Cortex of kidney (tissue), 1 donor: ENCODE measurements at places on chromosomes 13 and 19.

DNA sequence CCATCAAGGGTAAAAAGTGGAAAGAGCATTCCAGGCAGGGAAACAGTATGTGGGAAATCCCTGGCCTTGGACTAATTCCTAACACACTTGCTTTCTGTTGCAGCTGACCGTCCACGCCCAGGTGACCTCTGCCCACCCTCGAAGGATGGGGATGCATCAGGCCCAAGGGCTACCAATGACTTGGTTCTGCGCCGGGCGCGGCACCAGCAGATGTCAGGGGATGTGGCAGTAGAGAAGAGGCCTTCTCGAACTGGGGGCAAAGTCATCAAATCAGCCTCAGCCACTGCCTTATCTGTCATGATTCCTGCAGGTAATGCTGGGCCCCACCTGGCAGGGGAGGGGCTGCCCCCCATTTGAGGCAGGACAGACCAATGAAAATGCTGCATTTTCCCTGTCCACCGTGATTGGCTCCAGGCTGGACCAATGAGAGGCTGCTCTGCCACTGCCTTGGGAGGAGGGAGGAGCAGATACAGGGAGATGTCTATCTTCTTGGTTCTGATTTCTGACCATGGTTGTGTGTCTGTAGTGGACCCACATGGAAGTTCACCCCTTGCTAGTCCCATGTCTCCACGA is 12.6 kb downstream of the DNASE2 start:
- no peak for DNase-seq

GRCh38 chr13:44792096-44792495 is 197.2 kb downstream of the NUFIP1 start:
- DNase-seq: no peak

- no peak for DNase-seq
These were observed 6.5 kb upstream of the FKRP start for GRCh38 chr19:46739290-46739771.

GRCh38 chr13:94382960-94383359 is 96.5 kb downstream of the DCT start:
- DNase-seq: no peak

DNA sequence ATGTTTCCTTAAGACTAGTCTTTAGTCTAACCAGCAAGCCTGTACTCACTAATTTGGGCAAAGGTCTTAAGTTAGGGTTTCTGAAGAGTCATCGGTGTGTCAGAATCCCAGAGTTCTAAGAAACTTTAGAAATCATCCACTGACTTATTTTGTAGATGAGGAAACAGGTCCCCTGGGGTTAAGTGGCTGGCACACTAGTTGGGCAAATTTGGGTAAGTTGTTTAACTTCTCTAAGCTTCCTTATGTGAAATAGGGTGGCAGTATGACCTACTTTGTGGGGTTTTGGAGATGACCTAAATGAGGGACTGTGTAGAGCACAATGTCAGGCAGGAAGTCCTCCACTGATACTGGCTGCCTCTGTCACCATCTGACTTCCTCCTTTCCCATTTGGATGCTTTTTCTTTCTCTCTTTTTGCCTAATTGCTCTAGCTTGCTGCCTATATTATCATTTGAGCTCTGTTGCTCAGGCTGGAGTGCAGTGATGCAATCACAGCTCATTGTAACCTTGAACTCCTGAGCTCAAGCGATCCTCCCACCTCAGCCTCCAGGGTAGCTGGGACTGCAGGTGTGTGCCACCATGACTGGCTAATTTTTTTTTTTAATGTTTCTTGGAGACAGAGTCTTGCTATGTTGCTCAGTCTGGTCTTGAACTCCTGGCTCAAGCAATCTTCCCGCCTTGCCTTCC is 2.3 kb downstream of the ADGRE3 start:
- DNase-seq: no peak

DNA sequence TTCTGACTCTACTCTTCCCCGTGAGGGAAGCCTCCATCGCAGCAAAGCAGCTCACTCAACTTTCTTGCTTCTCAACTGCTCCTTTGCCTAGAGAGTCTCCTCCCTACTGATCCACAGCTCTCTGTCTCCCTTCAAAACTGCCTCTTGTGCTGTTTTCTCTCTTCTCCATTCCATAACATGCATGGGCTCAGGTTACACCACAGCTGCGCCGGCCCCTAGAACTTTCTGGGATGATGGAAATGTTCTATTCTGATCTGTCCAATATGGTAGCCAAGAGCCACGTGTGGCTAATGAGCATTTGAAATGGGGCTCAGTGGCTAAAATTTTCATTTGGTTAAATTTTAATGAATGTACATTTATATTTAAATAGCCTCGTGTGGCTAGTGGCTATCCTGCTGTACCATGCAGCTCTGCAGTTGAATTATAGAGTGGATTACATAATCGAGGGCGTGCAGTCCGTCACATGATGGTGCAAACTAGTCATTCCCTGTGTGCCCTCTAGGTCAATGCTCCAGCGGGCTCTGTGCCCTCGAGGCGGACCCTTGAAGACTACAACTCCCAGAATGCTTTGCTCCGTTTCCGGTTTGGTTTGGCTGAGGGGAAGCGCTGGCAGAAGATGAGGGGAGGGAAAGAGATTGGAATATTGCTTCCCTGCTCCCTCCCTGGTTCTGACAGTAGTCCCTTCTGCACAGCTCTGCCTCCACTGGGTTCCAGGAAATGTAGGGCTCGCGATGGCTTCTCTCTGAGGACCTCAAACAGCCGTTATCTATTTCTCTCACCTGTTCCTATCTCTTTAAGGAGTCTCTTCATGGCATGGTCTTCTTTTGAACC is 109.8 kb downstream of the CACNA1A start:
- no peak for DNase-seq

- DNase-seq: no peak
These were observed 1200.7 kb downstream of the SLITRK1 start for GRCh38 chr13:82681535-82681934.

DNA sequence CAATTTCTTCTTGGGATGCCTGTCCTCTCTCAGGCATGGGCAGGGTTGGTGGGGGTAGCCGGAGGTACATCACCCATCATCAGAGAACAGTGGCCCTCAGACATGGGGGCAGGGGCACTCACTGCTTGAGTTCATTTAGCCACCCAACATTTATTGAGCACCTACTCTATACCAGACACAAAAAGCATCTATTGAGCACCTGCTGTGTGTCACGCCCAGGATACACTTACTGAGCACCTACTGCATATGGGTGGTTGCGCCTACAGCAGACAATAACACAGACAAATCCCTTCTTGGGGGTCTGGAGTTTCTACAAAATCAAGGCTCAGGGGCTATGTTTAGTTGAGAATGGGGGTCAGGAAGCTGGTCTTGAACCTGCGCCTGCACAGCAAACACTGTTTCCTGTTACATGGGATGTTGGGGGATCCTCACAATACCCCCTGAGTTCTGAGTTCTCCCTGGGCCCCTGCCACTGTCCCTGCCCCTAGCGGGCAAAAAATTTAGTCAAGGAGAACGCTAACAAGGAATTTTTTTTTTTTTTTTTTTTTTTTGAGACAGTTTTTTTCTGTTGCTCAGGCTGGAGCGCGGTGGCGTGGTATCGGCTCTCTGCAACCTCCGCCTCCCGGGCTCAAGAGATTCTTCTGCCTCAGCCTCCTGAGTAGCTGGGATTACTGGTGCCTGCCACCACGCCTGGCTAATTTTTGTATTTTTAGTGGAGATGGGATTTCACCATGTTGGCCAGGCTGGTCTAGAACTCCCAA is 11.6 kb downstream of the RCN3 start:
- DNase-seq: no peak

GRCh38 chr19:39968789-39969188 is 2.2 kb upstream of the PSMC4 start:
- DNase-seq: no peak

GRCh38 chr13:95260031-95260525 is 41.2 kb downstream of the ABCC4 start:
- no peak for DNase-seq

- DNase-seq: no peak
These were observed 118.7 kb downstream of the FOXO1 start for GRCh38 chr13:40547591-40548315.

DNA sequence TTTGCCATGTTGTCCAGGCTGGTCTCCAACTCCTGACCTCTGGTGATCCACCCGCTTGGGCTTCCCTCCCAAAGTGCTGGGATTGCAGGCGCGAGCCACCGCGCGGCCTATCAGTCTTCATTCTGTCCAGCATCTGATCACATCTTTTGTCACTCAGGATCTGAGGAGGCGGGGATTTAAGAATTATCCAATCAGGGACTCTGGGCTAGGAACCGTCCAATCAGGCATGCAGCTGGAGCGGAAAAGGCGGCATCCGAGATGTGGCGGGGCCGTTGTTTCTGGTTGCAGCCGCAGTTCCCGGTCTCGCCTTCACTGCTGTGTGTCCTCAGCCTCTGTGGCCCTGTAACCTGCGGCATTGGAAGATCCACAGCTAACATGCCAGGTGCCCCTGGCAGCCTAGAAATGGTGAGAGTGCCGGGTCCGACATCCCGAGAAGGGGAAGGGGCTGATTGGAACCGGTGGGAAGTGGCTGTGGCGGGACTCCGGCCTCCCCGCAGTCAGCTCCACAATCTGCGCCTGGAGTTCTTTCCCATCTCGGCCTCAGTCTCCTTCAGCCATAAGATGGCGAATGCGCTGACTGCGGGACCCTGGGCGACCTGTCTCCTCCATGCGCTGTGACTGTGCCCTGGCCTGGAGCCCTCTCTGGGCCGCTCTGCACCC is at the start of gene ZNF729:
ZNF729 (plus strand) TSS at position 291 of the 660 bp plus-strand sequence; CDS start at position 376, 85 bp downstream.
- no peak for DNase-seq

DNA sequence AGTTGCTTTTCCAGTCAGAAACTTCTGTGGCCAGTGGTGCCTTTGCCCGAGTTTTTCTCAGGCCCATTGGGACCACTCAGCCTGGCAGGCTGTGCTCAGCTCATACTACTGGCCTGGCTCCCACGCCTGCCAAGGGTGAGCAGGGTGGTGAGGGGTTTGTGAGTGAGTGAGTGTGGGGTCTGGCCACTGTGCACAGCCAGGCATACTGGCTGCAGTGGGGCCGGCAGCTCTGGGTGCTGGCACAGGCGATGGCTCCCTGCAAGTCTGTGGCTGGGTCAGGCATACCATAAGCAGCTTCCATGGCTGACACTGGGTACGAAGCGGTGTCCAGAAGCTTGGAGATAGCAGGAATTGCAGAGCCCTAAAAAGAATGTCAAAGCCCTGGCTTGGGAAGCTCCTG is 161.0 kb downstream of the SLITRK6 start:
- no peak for DNase-seq

GRCh38 chr13:46119883-46120614 is 15.2 kb upstream of the CPB2 start:
- DNase-seq: no peak

GRCh38 chr19:28443361-28443760 is 769.6 kb downstream of the UQCRFS1 start:
- no peak for DNase-seq

GRCh38 chr13:24267801-24268200 is 41.6 kb upstream of the C1QTNF9 start:
- DNase-seq: no peak

DNA sequence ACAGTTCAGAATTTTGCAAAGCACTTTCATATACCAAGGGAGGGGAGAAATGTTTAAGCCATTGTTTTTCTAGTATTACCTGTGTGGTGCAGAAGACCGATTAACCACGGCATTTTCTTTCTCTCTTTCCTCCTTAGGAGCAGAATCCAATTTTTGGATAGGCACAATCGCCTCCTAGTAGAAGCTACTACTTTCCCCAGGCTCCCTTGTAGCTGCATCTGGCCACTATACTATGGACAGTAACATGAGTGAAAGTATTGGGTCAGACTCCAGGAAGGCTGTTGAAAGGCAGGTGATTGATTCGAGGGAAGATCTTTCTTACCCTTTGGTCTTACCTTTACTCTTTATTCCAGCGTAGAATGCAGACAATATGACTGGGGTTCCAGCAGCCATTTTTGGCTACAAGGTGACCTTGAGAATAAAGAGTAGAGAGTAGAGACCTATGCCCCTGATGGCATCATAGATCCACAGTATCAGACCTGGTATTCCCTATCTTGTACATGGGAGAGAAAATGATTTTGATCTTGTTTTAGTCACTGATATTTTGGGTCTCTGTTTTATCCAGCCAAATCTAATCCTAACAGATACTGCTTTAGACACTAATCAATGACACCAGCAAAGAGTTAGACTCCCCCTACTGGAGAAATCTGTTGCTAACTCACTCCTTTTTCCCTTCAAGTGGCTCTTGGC is 77.0 kb downstream of the LRRC63 start:
- no peak for DNase-seq

- DNase-seq: no peak
These were observed 43.4 kb upstream of the SPACA7 start for GRCh38 chr13:112332727-112333126.

GRCh38 chr13:93104270-93104669 is 122.3 kb upstream of the GPC6 start:
- DNase-seq: no peak

DNA sequence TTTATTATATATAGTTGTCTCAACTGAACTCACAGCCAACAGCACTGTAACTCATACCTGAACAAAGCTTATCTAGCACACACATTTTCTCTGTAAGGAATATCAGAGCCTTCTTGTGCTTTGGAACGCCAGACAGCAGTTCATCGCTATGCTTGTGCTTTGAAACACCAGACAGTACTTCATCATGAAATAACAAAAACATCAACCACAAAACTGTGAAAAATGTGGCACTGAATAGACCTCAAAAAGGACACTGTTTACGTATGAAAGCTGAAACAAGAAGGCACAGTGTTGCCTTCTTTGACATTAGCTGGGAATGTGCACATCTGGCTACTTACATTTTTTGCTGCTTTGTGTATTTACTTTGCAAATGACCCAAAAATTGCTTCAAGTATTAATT is 160.2 kb downstream of the PDS5B start:
- DNase-seq: no peak

DNA sequence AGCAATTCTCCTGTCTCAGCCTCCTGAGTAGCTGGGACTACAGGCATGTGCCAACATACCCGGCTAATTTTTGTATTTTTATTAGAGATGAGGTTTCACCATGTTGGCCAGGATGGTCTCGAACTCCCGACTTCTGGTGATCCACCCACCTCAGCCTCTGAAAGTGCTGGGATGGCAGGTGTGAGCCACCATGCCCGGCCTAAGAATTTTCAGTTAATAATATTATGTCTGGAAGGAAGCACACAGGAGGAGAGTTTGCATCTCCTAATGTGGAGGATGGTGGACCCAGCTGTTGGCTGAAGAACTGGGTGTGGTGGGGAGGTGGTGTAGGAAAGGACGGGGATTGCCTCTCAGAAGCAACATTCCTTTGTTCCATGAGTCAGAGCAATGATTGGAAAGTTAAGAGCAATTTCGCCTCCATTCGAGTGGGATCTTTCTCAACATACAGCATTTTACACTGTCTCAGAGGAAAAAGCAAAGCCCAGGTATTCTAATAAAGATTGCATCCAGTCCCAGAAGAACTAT is 11.9 kb downstream of the PDCD2L start:
- DNase-seq: no peak

GRCh38 chr19:45138303-45138751 is 22.5 kb downstream of the NKPD1 start:
- DNase-seq: no peak

DNA sequence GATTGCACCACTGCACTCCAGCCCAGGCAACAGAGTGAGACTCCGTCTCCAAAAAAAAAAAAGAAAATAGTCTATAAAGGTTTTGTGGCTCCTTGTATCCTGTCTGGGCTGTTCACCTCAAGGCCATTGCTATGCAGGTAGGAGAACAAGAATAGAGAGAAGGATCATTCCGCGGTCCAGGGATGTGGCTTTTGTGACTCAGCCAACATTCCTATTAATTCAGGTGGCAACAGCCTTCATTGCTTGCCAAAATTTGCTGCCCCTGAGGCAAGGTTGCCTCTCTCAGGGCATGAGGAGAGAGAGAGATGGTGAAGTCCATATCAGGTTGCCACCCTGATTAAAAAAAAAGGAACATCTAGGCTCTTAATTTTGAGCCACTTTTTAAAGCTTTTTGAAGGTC is 8.0 kb downstream of the ZNF551 start:
- DNase-seq: no peak

GRCh38 chr19:1087813-1088415 is 7.3 kb downstream of the POLR2E start:
- DNase-seq: no peak
